ENCODE measurements at places on chromosomes 2 and 18. TPM values are rescaled to one million over a fixed set of nuclear protein-coding genes. Genes with fewer than 3 reads are reported as not detected.

The STPG4 gene
- 1.0 TPM for total RNA-seq

The TEX44 gene
- total RNA-seq, result not detected

The CGREF1 gene
- 3.4 TPM for total RNA-seq

The UGT1A9 gene
- not detected for total RNA-seq

The KCNF1 gene
- total RNA-seq, result not detected

The ANKRD30BL gene
- total RNA-seq, result not detected

The ATG16L1 gene
- 29.4 TPM for total RNA-seq

The SSB gene
- 82.4 TPM for total RNA-seq

The PROKR1 gene
- not detected for total RNA-seq

The SLC8A1 gene
- 29.9 TPM for total RNA-seq

The FOXI3 gene
- total RNA-seq, result not detected

The ATIC gene
- 98.2 TPM for total RNA-seq

The CLEC4F gene
- total RNA-seq, result 0.31 TPM

The PSME4 gene
- total RNA-seq, result 51.7 TPM

The CAPN14 gene
- total RNA-seq, result 0.23 TPM

The GATA6 gene
- 20.6 TPM for total RNA-seq

The AQP12A gene
- not detected for total RNA-seq

The DSC2 gene
- 21.0 TPM for total RNA-seq

The KYNU gene
- total RNA-seq, result 7.1 TPM

The RAD51AP2 gene
- total RNA-seq, result not detected

The PLB1 gene
- total RNA-seq, result 6.8 TPM

The ALPP gene
- total RNA-seq, result 14.1 TPM

The TMEM18 gene
- 16.9 TPM for total RNA-seq

The GKN1 gene
- total RNA-seq, result not detected

The MOCOS gene
- total RNA-seq, result 5.5 TPM

The C2orf80 gene
- total RNA-seq, result not detected

The FBXO36 gene
- total RNA-seq, result 2.4 TPM

The ASB18 gene
- total RNA-seq, result not detected

The BMP10 gene
- not detected for total RNA-seq

The SERPINB5 gene
- total RNA-seq, result not detected

The LYPD6 gene
- total RNA-seq, result 0.64 TPM

The RAB27B gene
- total RNA-seq, result 66.6 TPM

The GALR1 gene
- total RNA-seq, result not detected

The CYP27C1 gene
- 0.10 TPM for total RNA-seq

All from left lung (tissue), 14 donors.